Stimulated activated CD4-positive, alpha-beta T cell treated with anti-CD3 and anti-CD28 coated beads, Interleukin-15, amount 100 ng/mL, for 1 hour (primary cell): ENCODE measurements at places on chromosomes 3 and 15.
A peak's percentile ranks its signal among the peaks of the same experiment; 100 is the strongest.

GRCh38 chr15:62976301-62976881, 66.2 kb upstream of the TPM1 start:
- no peak for DNase-seq

GRCh38 chr3:192022412-192022811, 561.4 kb downstream of the PYDC2 start:
- no peak for DNase-seq

- DNase-seq: no peak
Observed at GRCh38 chr3:54963641-54964040, 35.8 kb upstream of the LRTM1 start.

DNA sequence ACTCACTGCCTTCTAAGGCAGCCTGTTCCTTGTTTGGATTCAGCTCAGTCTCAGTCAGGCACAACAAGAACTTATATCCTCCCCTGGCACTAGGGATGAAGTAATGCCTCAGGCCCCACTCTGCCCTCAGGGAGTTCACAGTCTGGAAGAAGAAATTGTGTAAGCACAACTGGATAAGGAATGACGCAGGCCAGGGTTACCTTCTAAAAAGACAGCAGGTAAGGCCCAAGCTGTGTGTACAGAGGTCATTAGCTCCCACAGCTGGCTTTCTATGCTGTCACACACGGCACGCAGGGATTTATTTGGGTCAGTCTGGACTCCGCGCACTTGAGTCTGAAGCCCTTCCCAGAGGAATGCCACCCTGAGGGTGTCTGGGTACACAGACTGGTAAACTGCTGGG, 82.9 kb downstream of the IQSEC1 start:
- DNase-seq: no peak

DNA sequence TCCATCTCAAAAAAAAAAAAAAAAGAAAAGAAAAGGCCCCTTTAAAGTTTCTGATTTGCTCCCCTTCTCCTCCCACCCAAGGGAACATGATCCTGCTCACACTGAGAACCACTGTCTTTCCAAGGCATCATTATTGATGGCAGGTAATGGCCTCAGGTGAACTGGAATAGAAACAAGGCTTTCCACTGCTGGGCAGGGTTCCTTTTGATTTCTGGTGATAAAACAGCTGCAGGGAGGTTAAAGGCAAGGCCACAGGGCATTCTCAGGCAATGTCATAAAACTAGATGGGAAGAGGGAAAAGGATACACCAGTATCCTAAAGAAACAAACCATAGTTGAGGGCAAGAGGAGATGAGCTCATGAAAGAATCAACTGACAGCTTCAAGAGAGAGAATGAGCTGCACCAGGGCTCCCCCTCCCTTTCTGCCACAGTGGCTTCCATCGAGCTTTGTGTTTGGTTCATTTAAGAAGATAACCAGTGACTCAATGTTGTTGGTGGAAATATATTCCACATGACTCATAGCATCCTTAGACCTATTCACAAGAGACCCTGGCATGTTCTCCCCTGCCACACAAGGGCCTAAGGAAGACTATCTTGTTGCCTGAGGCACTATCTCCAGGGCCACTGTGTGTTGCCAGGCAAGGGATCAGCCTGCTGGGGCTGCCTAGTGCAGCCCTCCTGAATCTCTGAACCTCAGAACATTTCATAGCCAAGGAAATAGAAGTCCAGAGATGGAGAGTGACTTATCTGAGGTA, 86.4 kb downstream of the WDR76 start:
- DNase-seq: no peak

GRCh38 chr3:150170852-150171520, 200.3 kb upstream of the PFN2 start:
- no peak for DNase-seq

GRCh38 chr3:57048052-57048671, 12.3 kb upstream of the SPATA12 start:
- no peak for DNase-seq

GRCh38 chr3:134829721-134830120, 34.7 kb downstream of the EPHB1 start:
- DNase-seq: no peak

- DNase-seq: no peak
Observed at GRCh38 chr3:116256843-116257485, 188.3 kb downstream of the LSAMP start.

- no peak for DNase-seq
Observed at GRCh38 chr15:86558252-86558651, 478.6 kb downstream of the AGBL1 start.

GRCh38 chr3:196868297-196868661, 559 bp downstream of the SENP5 start:
- no peak for DNase-seq

- no peak for DNase-seq
Observed at GRCh38 chr3:33250712-33251111, 26.5 kb upstream of the FBXL2 start.

GRCh38 chr3:78887547-78888011, 880.2 kb downstream of the ROBO1 start:
- DNase-seq: no peak

- no peak for DNase-seq
Observed at GRCh38 chr3:148078658-148079057, 619.0 kb upstream of the AGTR1 start.

- DNase-seq: no peak
Observed at GRCh38 chr3:194404365-194405140, 5.5 kb upstream of the GP5 start.

DNA sequence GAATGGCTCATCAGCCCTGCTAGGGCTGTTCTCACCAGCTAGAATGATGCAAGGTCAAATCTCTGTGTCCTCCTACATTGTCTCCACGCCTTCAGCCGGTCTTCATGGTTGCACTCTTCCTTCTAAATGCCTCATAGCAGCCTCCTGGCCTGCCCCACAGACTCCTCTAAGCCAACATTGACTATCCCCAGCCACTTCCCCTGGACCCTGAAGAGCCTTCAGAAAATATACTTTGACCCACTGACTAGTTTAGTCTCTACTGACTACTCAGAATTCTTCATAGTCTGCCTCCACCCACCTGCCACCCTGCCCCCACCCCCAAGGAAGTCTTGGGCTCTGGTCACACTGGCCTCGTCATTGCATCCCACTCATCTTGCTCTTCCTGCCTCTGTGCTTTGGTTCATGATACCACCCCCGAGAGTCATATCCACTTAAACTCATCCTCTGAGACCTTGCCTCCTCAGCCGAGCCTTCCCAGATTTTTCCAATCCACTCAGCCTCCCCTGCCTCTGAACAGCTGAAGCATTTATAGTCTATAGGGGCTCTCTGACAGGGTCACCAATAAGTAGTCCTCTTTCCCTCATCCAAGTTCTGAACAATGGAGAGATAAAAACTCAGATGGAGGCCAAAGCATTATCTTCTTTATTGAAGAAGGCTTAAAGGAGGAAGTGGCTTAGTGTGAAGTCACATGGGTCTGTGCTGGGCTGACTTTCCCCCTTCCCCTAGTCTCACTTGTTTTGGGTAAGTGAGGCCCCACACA, 9.5 kb upstream of the DOCK3 start:
- DNase-seq: no peak

DNA sequence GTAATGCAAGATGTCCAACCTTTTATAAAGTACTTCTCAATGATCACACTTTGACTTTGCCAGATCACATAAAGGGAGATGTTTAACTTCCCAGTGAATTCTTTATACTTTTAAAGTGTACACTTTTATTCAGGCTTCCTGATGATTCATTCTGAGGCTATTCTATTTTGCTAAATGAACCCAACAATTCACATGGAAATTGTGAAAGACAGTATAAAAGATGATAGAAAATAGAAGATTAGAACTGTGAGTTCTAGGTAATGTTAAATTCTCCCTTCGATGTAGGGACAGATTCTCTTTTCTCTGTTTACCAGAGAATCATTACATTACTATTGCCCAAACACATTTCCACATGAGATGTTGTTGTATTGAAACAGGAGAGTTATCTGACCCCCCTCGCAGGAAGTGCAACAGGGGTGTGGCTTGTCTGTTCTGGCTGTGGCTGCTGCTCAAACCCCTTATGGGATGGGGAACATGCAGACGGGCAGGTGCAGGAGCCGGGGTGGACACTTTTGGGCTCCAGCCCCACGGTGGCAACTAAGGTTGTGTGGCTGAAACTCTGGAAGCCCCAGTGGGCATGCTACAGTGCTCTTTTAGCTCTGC, 131.3 kb upstream of the LRTM1 start:
- no peak for DNase-seq

DNA sequence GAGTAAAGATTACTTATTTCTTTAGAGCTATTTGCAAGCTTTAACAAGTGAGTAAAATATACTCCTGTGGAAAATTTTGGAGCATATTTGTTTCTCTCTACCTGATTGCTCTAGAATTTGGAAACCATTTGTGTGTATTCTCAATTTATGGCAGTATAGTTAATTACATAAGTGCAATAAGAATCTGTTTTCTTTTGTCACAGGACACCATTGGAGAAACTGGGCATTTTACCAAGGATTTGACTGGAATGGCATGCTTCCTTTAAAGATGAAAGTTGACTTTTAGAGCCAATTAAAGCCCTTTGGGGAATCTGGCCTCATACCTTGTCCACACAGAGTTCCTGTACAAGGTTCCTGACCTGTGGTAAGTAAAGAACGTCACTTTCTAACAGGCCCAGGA, 38.4 kb downstream of the PAQR5 start:
- DNase-seq: no peak

GRCh38 chr3:152058856-152059255, 185.4 kb downstream of the SUCNR1 start:
- DNase-seq: no peak

GRCh38 chr15:69593488-69593887, 140.9 kb downstream of the RPLP1 start:
- DNase-seq: no peak

- peak; percentile 53 for DNase-seq
Observed at GRCh38 chr3:15332405-15333098, at the start of gene SH3BP5. Gene SH3BP5 (minus strand): TSS chr3:15332586. CDS start chr3:15332408, 178 bp downstream.

DNA sequence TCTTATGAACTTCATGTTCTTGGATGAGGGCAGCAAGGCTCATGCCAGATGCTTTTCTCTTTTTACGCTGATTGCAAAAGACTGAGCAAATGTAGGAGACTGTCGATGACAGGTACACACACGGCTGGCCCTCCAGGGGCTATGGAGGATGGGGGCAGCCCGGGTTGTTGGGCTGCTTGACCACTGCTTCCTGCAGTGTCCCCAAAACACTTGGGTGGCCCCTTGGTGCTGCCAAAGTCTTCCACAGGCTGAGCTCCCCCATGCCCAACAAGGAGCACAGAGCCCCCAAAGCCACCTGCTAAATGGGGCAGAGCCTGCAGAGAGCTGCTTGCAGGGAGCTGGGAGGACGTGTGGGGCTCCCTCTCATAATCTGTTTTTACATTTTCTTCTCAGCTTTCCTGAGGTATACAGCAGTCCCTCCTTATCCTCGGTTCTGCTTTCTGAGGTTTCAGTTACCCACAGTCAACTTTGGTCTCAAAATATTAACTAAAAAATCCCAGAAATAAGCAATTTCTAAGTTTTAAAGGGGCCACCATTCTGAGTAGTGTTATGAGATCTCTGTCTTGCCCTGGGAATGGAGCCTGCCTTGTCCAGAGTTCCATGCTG, 7.3 kb downstream of the PRR23E start:
- DNase-seq: no peak

GRCh38 chr3:120449701-120450599, 842 bp downstream of the FSTL1 start:
- DNase-seq: no peak

- no peak for DNase-seq
Observed at GRCh38 chr15:72155003-72155621, 36.9 kb downstream of the SENP8 start.

DNA sequence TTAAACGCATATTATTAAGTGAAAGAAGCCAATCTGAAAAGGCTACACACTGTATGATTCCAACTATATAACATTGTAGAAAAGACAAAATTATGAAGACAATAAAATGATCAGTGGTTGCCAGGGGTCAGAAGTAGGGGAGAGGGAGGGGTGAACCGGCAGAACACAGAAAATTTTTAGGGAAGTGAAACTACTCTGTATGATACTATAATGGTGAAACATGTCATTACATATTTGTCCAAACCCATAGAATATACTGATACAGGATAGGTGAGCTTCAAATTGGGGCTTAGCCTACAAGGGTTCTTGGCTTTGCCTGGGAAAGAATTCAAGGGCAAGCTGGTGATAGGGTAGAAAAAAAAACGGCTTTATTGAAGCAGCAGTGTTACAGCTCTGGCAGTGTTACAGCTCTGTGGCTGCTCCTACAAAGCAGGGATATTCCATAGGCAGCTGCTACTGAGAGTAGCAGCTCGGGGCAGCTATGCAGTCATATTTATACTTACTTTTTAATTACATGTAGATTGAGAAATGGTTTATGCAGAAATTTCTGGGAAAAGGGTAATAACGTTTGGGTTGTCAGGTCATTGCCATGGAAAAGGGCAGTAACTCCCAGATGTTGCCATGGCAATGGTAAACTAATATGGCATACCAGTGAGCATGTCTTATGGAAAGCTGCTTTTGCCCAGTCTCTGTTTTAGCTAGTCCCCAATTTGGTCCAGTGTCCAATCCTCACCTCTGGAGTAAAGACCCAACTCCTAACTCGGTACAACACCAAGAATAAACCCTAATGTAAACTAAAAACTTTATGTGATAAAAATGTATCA, 125.1 kb upstream of the SLC25A36 start:
- DNase-seq: no peak

DNA sequence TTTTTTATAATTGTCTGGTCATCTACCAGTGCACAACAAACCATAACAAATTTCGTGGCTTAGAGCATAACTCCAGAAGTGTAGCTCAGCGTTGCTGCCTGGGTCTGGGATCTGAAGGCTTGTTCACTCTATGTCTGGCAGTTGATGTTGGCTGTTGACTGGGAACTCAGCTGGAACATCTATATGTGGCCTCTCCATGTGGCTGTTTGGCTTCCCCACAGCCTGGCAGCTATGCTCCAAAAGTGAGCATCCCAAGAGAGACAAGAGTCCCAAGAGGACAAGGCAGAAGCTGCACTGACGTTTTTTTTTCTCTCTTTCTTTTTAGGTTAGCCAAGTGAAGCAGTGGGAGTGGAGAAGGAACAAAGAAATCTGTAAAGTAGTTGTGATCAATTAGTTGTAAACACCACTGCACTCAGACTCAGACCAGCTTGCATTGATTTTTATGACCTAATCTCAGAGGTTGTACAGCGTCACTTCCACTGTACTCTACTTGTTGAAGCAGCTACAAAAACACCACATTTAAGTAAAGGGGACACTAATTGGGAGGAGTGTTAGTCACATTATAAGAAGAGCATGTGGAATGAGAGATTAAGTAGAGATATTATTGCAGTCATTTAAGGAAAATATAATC, 2.5 kb upstream of the GPR176 start:
- no peak for DNase-seq

DNA sequence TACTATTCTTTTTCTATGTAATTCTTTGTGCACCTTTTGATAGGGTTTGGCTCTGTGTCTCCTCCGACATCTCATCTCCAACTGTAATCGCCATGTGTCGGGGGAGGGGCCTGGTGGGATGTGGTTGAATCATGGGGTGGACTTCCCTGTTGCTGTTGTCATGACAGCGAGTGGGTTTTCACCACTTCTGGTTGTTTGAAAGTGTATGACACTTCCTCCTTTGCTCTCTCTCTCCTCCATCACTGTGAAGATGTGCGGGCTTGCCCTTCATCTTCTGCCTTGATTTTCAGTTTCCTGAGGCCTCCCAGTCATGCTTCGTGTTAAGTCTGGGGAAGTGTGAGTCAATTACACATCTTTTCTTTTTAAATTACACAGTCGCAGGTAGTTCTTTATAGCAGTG, 225.8 kb upstream of the DPPA4 start:
- peak; percentile 2 for DNase-seq

- DNase-seq: no peak
Observed at GRCh38 chr3:161941891-161942290, 445.3 kb downstream of the OTOL1 start.
